ENCODE measurements at places on chromosomes 5 and 9. TPM values are rescaled to one million over a fixed set of nuclear protein-coding genes. Genes with fewer than 3 reads are reported as not detected.

GRCh38 chr9:14391620-14392019 lies 77.7 kb upstream of the NFIB start:
- no peak for DNase-seq

COL5A1 gene
- 26.8 TPM for total RNA-seq

MARCHF11 gene
- total RNA-seq = not detected

DNA sequence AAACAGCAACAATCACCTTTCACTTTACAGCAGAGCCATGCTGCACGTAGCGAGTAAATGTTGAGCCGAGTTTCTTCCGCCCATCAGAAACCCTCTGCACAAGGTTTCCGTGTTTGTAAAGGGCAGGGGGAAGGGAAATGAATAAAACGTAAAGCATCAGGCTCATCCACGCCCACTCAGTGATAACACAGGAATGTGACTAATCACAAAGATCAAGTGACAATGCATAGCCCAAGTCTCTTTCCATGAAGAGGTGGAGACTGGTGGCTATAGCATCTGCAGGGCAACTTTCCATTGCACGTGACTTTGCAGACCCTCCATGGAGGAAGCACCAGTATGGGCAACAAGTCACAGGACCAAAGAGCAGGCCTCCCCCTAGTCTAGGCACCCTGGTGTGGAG lies 56.6 kb downstream of the CAMSAP1 start:
- no peak for DNase-seq

DNA sequence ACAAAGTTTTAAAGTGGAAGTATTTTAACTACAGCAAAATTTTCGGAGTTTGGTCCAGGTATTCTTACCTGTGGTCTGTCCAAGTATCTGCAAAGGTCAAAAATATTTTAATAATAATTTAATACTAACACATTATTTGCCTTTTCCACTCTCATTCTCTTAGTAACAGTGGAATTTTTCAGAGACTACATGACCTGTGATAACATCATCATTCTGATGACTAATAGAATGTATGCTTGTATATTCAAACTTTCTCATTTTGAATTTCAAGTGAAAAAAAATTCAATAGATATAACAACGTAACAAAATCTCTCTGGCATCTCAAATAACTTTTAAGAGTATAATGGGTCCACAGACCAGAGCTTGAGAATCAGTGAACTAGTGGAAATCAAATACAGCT lies 78.3 kb downstream of the FBXL17 start:
- no peak for DNase-seq

GRCh38 chr9:4984171-4984620 lies 876 bp upstream of the JAK2 start:
- DNase-seq = peak; percentile 14

FCN2 gene
- total RNA-seq = not detected

- no peak for DNase-seq
These were observed 63.1 kb upstream of the NREP start for GRCh38 chr5:111820072-111820471.

OCLN gene
- 2.9 TPM for total RNA-seq

GRCh38 chr5:142065273-142065672 lies 43.3 kb upstream of the NDFIP1 start:
- DNase-seq = peak; percentile 31

FLT4 gene
- 0.04 TPM for total RNA-seq

GRCh38 chr5:173334808-173335207 lies 6.6 kb upstream of the STC2 start:
- no peak for DNase-seq

DNA sequence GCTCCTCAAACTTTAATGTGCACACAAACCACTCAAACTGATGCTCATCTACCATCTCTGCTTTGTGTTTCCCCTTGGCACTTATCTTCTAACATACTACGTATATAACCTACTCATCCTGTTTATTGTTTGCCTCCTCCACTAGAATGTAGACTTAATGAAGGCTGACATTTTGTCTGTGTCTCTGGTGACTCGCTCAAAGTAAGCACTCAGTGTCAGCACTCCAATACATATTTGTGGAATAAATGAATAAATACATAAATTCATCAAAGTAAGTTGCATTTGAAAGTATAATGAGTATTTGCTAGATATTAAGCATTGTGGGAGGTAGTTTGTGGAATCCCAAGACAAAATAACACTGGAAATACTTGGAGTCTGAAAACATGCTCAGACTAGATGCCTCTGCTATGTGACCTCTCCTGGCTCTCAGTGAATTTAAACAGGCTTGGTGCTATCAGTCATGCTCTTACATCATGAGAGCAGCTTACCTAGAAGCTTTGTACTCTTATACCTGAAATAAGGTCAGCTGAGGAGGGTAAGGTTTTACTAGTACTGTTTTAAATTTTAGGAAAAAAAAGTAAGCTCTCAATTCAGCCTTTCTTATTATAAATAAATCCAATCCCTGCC lies 37.0 kb upstream of the RANBP6 start:
- DNase-seq = no peak

- DNase-seq = no peak
These were observed 4.4 kb upstream of the GRPEL2 start for GRCh38 chr5:149340920-149341319.

GRCh38 chr5:110439296-110439695 lies 287.2 kb downstream of the TMEM232 start:
- no peak for DNase-seq

- DNase-seq = no peak
These were observed 5.8 kb downstream of the TLX3 start for GRCh38 chr5:171314728-171315385.

- DNase-seq = no peak
These were observed 88.0 kb downstream of the ANKRD55 start for GRCh38 chr5:56145106-56145505.

Data from H4 (cell line).